ENCODE measurements at places on chromosomes 2 and 18.

DNA sequence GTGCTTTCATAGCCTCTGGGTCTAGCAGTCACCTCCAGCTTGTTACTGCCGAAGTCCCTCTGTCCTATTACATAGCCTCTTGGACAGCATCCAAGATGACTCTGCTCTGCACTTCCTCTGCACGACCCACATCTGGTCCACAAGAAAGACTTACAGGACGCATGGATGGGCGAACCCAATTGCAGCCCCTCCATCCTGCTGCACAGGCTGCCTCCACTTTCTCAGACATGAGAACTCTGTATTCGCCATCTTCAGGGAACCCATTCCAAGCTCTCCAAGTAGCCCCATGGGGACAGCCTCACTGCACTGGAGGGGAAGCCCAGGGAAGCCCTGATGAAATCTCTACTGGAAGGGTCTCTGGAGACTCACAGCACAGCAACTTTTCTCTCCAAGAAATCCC lies 172.1 kb downstream of the GFPT1 start:
- no peaks in the 10 kb centered on the region for H3K36me3 ChIP-seq
- H3K4me3 ChIP-seq: no peak overlapping the region
- no peaks in the 10 kb centered on the region for H3K27me3 ChIP-seq
- DNase-seq: no peak

GRCh38 chr2:239201531-239201876 lies 199.3 kb downstream of the HDAC4 start:
- DNase-seq: peak; percentile 89
- H3K4me1 ChIP-seq: peaks cover 53% of the 10 kb centered on the region
- no peak overlapping the region for H3K4me3 ChIP-seq
- H3K36me3 ChIP-seq: no peaks in the 10 kb centered on the region
- peak overlapping the region; percentile 82 for H3K27ac ChIP-seq

DNA sequence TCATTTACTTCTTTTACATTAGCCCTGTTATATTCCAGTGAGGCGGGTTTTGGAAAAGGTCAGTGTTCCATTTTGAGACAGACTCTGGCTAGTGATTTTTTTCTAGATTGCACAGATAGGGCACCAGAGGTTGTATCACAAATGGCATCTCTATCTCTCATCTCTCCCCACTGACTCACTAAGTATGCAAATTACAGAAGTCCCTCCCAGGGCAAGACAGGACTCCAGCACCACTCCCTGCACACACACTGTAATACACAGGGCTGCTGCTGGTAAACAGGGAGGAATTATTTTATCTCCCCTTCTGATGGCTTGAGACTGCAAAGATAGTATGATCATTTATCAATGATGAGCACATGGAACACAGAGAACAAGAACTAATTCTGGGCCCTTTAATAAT lies 46.2 kb downstream of the AKAIN1 start:
- no peaks in the 10 kb centered on the region for H3K27me3 ChIP-seq
- H3K4me3 ChIP-seq: no peak overlapping the region
- H3K4me1 ChIP-seq: no peaks in the 10 kb centered on the region
- no peak overlapping the region for H3K27ac ChIP-seq
- no peak for DNase-seq

- H3K36me3 ChIP-seq: no peaks in the 10 kb centered on the region
- H3K4me1 ChIP-seq: peaks cover 15% of the 10 kb centered on the region
- H3K27ac ChIP-seq: no peak overlapping the region
- H3K4me3 ChIP-seq: no peak overlapping the region
Measured at GRCh38 chr2:227861011-227861410, 10.4 kb upstream of the DAW1 start.

DNA sequence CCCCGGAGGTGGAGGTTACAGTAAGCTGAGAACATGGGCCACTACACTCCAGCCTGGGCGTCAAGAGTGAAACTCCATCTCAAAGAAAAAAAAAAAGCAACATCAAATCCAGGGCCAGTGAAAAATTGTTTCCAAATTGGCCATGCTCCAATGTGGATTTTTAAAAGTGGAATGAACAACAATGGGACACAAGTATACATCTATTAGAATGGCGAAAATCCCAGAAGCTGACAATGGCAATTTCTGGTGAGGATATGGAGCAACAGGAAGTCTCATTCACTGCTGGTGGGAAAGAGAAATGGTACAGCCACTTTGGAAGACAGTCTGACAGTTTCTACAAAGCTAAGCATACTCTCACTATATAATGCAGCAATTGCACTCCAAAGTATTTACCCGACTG lies 161.4 kb downstream of the UXS1 start:
- H3K4me1 ChIP-seq: peaks cover 31% of the 10 kb centered on the region
- no peaks in the 10 kb centered on the region for H3K36me3 ChIP-seq
- no peaks in the 10 kb centered on the region for H3K27me3 ChIP-seq

- H3K4me3 ChIP-seq: no peak overlapping the region
- no peak overlapping the region for H3K27ac ChIP-seq
- no peaks in the 10 kb centered on the region for H3K4me1 ChIP-seq
Measured at GRCh38 chr2:184633726-184634125, 35.4 kb downstream of the ZNF804A start.

DNA sequence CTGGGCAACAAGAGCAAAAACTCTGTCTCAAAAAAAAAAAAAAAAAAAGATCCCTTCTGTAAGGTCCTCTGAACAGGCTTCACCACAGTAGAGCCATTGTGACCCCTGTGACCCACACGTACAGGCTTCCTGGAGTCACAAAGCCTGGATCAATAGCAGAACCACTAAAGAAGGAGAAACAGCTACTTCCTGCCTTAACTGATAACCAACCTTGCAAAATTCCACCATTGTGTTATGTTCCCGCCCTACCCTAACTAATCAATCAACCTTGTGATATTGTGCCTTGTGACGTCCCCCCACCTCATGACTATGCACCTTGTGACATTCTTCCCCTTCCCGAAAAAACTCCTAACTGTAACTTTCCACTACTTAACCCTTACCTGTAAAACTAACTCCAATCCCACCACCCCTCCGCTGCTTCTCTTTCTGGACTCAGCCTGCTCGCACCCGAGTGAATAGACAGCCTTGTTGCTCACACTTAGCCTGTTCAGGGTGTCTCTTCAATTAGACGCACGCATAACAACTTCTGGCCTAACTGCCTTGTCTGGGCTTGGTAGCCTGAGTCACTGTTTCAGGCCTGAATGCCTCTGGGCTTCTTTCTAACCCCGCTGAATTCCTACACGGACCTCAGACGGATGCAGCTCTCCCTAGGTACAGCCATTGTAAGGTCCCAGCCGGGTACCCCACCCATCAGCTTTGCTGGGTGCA lies 13.9 kb downstream of the SCYGR8 start:
- H3K4me3 ChIP-seq: no peak overlapping the region
- no peak overlapping the region for H3K27ac ChIP-seq
- H3K4me1 ChIP-seq: no peaks in the 10 kb centered on the region
- no peak for DNase-seq
- H3K36me3 ChIP-seq: no peaks in the 10 kb centered on the region
- H3K27me3 ChIP-seq: no peaks in the 10 kb centered on the region

GRCh38 chr18:28459587-28459986 lies 282.7 kb upstream of the CDH2 start:
- DNase-seq: no peak
- H3K27me3 ChIP-seq: no peaks in the 10 kb centered on the region
- no peak overlapping the region for H3K27ac ChIP-seq
- no peaks in the 10 kb centered on the region for H3K36me3 ChIP-seq
- H3K4me3 ChIP-seq: no peak overlapping the region

GRCh38 chr18:34354351-34354750 lies 129.6 kb upstream of the NOL4 start:
- H3K4me3 ChIP-seq: no peak overlapping the region
- no peaks in the 10 kb centered on the region for H3K27me3 ChIP-seq
- no peak overlapping the region for H3K27ac ChIP-seq
- H3K4me1 ChIP-seq: no peaks in the 10 kb centered on the region

- no peaks in the 10 kb centered on the region for H3K4me1 ChIP-seq
- no peaks in the 10 kb centered on the region for H3K36me3 ChIP-seq
- DNase-seq: no peak
- peak overlapping the region; percentile 63 for H3K27ac ChIP-seq
- H3K4me3 ChIP-seq: no peak overlapping the region
- no peaks in the 10 kb centered on the region for H3K27me3 ChIP-seq
Measured at GRCh38 chr2:106851881-106852501, 34.0 kb downstream of the ST6GAL2 start.

DNA sequence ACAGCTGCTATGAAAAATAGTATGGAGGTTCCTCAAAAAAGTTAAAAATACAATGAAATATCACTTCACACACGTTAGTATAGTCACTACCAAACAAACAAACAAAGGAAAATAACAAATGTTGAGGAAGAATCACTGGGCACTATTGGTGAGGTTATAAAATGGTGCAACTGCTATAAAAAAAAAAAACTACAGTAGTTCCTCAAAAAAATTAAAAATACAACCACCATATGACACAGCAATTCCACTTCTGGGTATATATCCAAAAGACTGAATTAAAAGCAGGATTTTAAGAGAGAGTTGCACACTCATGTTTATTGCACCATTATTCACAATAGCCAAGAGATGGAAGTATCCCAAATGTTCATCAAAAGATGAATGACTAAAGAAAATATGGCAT lies 80.9 kb upstream of the POU3F3 start:
- H3K4me1 ChIP-seq: no peaks in the 10 kb centered on the region
- H3K4me3 ChIP-seq: no peak overlapping the region
- H3K27ac ChIP-seq: no peak overlapping the region

DNA sequence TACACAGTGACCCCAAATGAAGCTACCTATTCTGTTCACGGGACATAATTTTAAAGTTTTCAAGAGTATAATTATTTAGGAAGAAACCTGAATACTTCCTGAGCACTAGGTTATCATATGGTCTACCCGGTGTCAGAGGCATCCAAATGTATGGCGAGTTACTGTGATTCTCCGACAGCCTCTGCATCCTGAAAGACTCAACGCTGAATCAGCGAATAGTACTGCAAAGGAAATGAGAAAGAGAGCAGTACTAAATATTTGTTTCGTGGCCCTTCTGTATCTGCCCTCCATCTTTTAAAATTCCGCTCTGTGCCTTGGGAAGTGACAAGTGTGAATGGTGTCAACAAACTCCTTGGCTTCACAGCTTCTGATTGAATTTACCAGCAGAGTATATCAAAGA lies 358.0 kb upstream of the ZEB2 start:
- no peak overlapping the region for H3K27ac ChIP-seq
- H3K4me3 ChIP-seq: no peak overlapping the region
- no peaks in the 10 kb centered on the region for H3K36me3 ChIP-seq
- no peak for DNase-seq
- no peaks in the 10 kb centered on the region for H3K4me1 ChIP-seq

DNA sequence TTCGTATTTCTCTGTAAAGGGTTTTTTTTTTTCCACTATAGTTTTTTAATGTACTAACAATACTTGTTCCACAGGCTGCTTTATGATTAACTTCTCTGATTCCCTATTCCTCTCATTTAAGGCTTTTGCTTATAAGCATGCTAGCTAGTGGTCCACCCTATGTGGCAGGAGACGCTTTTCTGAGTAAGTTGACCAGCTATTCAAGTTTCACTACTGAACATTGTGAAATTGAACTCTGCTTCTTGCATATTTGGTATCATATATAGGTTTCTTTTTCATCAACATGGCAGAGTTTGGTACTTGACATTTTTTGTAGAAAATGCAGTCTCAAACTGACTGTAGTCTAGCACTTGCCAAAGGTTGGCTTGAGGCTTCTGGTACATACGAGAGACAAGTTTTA lies 74.2 kb downstream of the OTX1 start:
- H3K4me1 ChIP-seq: no peaks in the 10 kb centered on the region
- no peak for DNase-seq
- H3K4me3 ChIP-seq: no peak overlapping the region
- H3K36me3 ChIP-seq: no peaks in the 10 kb centered on the region
- H3K27me3 ChIP-seq: no peaks in the 10 kb centered on the region

DNA sequence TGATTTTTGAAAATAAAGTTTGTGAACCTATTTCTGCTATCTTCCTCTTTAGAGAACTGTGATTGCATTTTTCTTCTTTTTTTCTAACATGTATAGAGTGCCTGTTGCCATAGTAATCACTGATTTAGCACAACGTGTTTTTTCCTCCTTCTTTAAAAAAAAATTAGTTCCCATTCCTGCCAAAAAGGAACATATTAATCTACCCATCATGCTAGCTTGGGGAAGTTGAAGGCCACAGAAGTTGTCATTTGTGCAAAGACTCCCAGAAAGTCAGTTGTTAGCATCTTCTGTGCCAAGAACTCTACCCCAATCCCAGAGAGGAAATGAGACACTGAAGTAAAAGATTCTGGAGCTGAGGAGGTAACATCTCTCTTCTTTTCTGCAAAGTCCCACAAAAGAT lies 57.3 kb downstream of the SLC8A1 start:
- peaks cover 54% of the 10 kb centered on the region for H3K4me1 ChIP-seq
- no peak for DNase-seq
- no peaks in the 10 kb centered on the region for H3K27me3 ChIP-seq

DNA sequence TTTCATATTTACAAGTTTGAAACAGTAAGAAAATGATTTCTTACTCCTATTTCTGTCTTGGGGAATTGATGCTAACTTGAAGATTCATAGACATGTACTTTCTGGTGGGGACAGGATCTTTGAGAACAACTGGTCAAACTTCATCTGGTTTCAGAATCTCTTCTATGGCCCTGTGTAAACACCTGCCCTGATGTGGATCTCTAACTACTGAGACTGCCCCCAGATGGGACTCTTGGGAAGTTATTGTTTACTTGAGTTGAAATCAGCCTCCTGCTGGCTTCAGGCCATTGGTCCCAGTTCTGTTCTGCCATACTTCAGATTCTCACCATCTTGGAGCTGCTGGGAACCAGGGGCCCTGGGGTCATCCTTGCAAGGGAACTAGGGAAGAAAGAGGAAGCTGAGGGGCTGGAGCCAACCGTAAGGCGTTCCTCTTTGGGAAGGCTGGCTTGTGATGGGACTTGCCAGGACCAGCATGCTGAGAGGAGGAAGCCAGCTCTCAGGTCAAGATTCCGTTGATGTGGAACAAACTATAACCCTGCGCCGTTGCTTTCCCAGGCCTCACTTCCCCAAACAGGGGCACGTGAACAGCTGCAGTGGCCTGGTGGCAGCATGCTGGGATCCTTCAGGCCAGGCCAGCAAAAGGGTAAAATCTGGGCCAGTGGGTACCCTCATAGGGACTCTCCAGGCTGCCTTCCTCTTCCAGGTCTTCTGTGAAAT lies 135.5 kb upstream of the CXCR4 start:
- H3K27ac ChIP-seq: no peak overlapping the region
- H3K4me3 ChIP-seq: no peak overlapping the region
- DNase-seq: peak; percentile 75
- H3K27me3 ChIP-seq: no peaks in the 10 kb centered on the region
- no peaks in the 10 kb centered on the region for H3K36me3 ChIP-seq

- no peaks in the 10 kb centered on the region for H3K4me1 ChIP-seq
- no peaks in the 10 kb centered on the region for H3K27me3 ChIP-seq
- no peaks in the 10 kb centered on the region for H3K36me3 ChIP-seq
- no peak for DNase-seq
- H3K27ac ChIP-seq: no peak overlapping the region
Measured at GRCh38 chr2:38066421-38067115, 9.4 kb downstream of the CYP1B1 start.

GRCh38 chr2:234550511-234551107 lies 53.7 kb upstream of the ARL4C start:
- DNase-seq: peak; percentile 79
- H3K4me3 ChIP-seq: no peak overlapping the region
- H3K27me3 ChIP-seq: no peaks in the 10 kb centered on the region
- no peak overlapping the region for H3K27ac ChIP-seq

Data from sigmoid colon (tissue), 7 donors.